ENCODE measurements at places on chromosomes 11 and 22.
A peak's percentile ranks its signal among the peaks of the same experiment; 100 is the strongest.

- DNase-seq, result no peak
Observed at GRCh38 chr11:120095516-120095915, 42.4 kb downstream of the TRIM29 start.

DNA sequence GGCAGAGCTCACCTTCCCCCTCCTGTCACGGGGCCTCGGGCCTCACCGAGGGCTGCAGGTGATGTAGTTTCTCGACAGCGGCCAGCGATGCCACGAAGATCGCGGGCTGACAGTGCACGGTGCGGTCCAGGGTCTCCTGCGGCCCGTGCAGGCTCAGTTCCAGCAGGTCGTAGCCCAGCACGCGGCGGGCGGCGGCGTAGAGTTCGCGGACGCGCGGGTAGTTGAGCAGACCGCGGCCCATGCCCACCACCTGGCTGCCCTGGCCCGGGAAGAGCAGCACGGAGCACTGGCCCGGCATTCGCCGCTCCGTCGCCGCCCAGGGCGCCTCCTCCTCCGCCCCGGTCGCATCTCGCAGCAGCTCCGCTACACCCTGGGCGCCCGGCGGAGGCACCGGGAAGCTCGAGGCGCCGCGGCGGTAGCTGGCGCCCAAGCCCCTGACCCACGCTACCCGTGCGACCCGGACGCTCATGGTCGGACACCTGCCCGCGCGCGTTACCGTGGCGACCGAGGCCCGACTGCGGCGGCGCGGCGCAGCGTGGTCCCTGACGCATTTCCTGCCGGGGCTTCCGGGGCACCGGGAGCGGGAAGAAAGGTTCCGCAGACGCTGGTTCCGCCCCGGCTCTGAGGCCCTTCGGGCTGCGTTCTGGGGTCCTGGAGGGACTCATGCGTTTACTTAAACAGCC lies at the start of gene MCAT:
Gene MCAT, minus strand, starts transcription at position 519 of the 683 bp plus-strand sequence. Its CDS starts 50 bp downstream, at position 469.
- peak; percentile 93 for DNase-seq

GRCh38 chr11:122632181-122632824 lies 23.2 kb upstream of the UBASH3B start:
- no peak for DNase-seq

- DNase-seq, result no peak
Observed at GRCh38 chr11:32420937-32421901, 14.1 kb downstream of the WT1 start.

GRCh38 chr11:77604281-77604680 lies 14.5 kb downstream of the AQP11 start:
- DNase-seq, result no peak

DNA sequence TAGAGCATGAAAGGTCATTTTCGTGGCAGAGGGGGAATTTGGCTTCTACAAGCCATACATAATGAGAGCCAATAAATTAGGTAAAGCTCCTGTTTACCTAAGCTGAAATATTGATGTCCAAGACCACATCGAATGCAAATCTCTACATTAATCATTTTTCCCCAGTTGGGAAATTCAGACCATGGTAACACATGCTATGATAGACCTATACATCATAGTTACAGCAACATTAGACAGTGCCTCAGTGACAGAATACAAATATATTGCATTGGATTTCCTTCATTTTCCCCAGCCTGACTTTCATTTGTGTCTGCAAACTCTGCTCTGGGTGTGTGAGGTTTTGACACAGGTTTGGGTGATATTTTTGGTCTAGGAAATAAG lies 1079.7 kb upstream of the TENM4 start:
- DNase-seq, result no peak

GRCh38 chr11:6402561-6402981 lies 12.3 kb downstream of the SMPD1 start:
- no peak for DNase-seq

DNA sequence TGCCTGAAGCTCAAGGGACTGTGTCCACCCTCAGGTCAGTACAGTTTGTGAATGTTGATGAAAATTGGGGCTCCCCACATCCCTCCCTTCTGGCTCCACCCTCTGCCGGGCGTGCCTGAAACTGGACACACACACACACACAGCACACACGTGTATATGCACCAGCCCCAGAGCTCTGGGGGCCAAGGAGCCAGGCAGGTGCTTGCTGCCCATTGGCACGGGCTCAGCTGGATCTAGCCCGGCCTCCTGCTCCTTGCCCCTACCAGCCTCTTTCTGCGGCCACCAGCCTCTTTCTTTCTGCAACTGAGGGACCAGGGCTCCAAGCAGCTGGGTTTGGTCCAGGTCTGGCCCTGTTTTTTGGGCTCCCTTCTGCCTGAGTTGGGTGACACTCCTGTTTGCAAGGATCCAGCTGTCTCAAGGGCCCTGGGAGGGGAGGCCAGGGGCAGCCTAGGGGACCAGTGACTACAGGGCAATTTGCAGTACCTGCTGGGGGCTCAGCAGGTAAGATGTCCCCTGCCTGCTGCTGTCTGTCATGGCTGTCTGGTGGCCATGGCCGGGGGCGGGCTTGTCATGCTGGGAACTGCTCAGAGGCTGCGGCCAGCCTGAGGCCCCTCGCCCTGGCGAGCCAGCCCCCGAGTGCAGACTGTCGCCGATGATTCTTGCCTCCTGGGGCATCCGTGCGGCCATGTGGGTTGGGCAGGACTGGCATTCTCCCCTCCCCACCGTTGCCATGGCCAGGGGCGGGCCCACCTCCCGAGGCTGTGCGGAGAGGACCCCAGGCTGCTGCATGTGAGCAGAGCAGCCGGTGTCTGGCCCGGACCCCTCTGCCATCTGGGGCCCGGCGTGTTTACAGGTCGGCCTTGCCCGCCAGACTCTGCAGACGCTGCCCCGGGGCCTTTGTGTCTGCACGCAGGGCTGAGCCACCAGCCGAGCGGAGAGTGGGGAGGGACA lies 51.5 kb upstream of the PPARA start:
- no peak for DNase-seq

GRCh38 chr11:61667684-61668305 lies 12.4 kb upstream of the DAGLA start:
- no peak for DNase-seq

DNA sequence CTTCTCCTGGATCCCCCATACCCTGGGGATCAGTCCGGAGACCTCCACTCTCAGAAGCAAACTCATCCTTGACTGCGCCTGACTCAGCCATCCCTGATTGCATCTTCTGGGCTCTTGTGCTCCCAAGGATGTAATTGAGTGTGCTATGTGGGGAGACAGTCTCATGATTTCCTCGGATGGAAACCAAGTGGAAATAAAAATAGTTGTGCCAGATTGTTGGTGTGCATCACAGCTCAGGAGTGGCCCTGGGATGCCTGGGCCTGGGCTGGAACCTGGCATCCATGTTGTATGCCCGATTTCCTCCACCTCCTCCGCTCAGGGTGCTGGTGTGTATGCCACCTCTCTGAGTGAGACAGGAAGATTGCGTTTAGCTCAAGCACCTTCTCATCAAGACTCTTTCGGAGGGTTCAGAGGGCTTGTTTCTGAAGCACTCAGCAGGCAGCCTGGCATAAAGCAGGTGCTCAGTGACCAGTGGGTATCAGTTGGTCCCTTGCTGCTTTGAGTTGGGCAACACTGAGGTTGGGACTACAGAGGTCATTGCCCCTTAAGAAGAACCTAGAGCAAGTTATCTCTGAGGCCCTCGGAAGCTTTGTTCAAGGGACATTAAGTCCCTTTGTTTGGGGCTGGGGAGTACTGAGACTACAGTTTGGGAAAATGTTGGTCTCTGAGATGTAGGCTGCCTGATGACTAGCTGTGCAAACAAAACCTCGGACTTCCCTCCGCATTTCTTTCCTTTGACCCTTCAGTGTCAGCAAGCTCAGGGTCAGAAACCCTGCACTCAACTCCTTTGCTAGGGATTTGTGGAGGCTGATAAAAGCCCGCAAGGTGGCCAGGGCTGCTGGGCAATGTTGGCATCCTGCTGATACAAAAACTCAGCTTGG lies 24.8 kb upstream of the MICAL2 start:
- DNase-seq, result no peak

DNA sequence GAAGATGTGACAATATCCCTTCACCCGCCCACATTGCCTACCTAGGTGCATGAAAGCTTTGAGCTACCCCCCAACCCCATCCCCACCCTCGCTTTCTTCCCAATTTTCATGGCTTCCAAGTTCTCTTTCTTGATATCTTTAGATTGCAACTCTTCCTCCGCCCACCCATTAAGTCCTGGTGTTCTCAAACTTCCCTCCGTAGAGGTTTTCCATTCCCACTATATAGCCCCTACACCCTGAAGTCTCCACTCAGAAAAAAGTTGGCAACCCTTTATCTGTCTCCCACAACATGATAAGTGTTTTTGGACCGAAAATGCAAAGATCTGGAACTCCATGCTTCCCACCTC lies 572 bp downstream of the ZNF70 start:
- no peak for DNase-seq

GRCh38 chr22:19036523-19037273 lies 85.5 kb downstream of the DGCR2 start:
- DNase-seq, result no peak

GRCh38 chr11:44003736-44004451 lies 43.9 kb upstream of the ACCSL start:
- peak; percentile 72 for DNase-seq

- DNase-seq, result no peak
Observed at GRCh38 chr11:10844356-10844755, 13.5 kb downstream of the ZBED5 start.

GRCh38 chr11:23099256-23099655 lies 239.0 kb upstream of the CCDC179 start:
- DNase-seq, result no peak

DNA sequence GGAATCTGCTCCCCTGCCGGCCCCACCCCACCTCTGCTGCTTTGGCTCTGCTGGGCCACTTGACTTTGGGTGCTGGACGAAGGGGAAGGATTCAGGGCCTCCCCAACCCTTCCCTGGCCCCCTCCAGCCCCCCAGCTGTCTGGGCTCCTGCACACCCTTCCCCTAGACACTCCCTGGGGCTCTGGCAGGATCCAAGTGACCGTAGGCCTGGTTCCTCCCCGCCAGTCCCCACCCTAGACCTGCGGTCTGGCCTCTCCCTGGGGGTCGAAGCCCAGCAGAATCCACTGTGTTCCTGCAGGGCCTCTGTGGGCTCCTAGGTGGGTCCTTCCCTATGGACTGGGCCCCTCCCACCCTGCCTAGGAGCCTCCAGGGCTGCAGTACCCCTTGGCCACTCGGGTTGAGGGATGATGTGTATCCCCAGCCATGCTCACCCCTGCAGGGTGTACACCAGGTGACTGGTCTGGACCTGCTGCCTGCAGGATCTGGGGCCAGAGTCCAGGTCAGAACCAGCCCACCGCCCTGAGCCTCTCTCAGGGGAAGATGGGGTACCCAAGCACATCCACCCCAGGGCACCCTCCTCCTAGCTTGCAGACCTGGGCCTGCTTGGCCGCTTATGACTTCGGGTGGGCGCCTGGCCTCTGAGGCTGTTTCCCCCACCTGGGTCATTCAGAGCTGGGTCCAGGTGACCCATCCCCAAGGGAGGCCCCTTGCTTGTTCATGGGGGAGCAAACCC lies 5.6 kb downstream of the PIM3 start:
- DNase-seq, result no peak
